ENCODE measurements at places on chromosomes 16 and 17.

DNA sequence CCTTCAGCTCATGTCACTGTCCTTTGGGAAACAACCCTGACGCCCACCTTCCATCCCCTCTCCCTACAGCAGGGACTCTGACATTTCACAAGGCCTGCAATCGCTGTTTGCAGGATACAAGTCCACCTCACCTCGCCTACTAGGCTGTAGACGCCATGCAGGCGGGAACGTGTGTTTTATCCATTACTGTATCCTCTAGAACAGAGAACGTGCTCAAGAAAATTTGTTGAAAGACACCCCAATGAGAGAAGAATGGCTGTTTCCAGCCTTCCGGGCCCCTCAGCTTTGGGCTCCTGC is 1.5 kb upstream of the TTYH2 start:
- no peak for DNase-seq

GRCh38 chr17:82085031-82085861 is 12.8 kb downstream of the FASN start:
- no peak for DNase-seq

- no peak for DNase-seq
These were observed 259.0 kb downstream of the XYLT1 start for GRCh38 chr16:17211797-17212196.

DNA sequence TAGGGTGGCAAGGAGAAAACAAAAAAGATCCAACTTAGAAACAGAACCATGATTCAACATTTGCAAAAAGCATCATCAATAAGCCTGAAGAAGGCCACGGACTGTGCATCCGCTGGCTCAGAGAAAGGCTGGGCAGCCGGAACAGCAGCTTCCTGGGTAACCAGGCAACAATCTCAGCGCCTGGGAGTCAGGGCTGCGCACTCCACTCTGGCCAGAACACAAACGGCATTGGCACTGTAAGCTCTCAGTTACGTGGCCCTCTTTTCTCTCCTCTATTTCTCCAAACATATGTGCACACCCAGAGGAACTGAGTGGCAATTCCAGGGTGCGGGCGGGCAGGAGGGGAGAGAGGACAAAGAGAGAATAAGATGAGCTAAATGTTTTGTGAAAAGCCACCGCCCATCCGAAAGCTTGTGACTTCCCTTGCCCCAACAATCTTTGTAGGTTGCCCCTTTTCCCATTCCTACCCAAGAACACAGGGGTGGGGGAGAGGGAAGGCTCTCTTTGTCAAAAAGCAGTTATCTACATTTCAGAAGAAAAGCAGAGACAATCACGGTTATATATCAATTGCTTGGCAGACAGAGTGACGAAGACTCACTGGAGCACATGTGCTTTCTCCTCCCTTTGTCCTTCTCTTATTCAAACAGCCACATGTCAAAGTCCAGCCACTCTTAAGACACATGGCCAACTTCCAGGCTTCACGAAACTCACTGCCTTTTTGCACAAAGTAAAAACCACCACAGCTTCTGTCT is 6.6 kb upstream of the GHDC start:
- DNase-seq = no peak

- DNase-seq = no peak
These were observed 33.1 kb downstream of the MEAK7 start for GRCh38 chr16:84471316-84471715.

GRCh38 chr16:7351610-7352510 is 19.2 kb downstream of the RBFOX1 start:
- DNase-seq = no peak

- no peak for DNase-seq
These were observed 6.2 kb upstream of the KANSL1 start for GRCh38 chr17:46199379-46199778.

- no peak for DNase-seq
These were observed 1427.3 kb downstream of the CDH8 start for GRCh38 chr16:60608971-60609370.

GRCh38 chr17:81401723-81402529 is 6.7 kb downstream of the BAHCC1 start:
- DNase-seq = no peak

- DNase-seq = no peak
These were observed 51.8 kb downstream of the VAC14 start for GRCh38 chr16:70749006-70749678.

DNA sequence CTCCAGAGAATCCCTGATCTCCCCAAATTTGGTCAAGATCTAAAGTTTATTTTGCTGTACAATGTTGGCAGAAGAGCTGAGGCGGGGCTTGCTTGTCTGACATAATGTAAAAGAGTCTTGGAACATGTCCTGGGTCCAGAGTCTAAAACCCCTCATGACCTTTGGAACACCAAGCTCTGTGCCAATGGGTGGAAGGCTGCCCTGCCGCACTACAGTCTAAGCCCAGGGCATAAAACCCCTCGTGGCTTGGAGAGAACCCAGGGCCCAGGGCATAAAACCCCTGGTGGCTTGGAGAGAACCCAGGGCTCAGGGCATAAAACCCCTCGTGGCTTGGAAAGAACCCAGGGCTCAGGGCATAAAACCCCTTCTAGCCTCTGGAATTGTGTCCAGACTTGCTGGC is 36.7 kb downstream of the CCDC57 start:
- no peak for DNase-seq

DNA sequence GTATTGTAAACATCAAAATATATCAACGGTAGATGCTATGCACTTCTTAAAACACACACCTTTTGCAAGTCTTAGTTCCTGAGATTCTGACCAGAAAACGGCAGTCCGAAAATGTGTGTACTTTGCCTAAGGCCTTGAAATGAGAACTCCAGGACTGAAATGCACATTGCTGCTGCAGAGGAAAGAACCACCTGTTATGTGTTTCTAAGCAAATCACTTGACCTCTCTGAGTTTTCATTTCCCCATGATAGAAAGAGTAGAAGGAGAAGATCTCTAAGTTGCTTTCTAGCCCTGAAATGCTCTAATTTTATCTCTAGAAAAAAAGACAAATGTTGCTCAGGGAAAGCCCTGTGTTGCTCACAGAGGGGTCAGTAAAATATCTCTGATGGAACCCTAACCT is 9.9 kb downstream of the CCDC182 start:
- no peak for DNase-seq

DNA sequence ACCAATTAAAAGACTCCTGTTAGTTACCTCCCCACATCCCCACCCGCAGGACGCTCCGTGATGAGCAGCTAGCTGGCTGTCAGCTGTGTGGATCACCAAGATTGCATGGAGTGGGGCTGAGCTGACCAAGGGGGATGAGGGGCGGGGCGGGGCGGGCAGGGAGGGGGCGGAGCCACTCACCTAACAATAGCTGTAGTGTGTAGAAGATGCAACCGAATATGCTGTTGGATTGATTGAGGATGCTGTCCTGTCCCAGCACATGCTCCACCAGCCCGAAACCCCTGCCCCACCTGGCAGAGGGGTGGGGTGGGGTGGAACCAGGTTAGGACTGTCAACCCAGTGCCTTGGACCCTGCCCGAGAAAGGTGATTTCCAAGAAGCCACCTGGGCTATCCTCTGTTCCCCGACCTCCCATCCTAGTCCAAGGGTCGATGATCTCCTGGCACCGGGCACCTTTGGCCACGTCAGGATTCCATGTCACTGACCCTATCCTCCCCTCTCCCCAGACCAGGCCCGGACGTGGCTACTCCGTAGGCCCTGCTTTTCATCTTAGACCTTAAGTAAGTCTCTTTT is 1.4 kb downstream of the VKORC1 start:
- DNase-seq = no peak

- no peak for DNase-seq
These were observed 132.4 kb downstream of the ABCA8 start for GRCh38 chr17:68822719-68823289.

DNA sequence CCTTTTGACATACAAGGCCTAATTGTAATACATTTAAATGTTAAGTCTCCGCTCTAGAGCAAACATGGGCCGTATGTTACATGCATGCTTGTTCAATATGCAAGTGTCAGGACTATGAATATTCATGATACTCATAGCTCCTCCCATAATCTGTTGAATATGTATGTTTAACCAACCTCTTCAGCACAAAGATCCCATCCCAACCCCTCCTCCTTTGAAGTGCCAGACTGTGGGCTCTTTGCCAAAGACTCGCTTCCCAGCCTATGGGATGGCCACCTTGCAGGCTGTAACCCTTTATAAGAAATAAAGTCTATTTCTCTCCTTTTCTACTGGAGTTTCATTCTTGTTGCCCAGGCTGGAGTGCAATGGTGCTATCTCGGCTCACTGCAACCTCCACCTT is 156.2 kb downstream of the ABCC12 start:
- DNase-seq = no peak

DNA sequence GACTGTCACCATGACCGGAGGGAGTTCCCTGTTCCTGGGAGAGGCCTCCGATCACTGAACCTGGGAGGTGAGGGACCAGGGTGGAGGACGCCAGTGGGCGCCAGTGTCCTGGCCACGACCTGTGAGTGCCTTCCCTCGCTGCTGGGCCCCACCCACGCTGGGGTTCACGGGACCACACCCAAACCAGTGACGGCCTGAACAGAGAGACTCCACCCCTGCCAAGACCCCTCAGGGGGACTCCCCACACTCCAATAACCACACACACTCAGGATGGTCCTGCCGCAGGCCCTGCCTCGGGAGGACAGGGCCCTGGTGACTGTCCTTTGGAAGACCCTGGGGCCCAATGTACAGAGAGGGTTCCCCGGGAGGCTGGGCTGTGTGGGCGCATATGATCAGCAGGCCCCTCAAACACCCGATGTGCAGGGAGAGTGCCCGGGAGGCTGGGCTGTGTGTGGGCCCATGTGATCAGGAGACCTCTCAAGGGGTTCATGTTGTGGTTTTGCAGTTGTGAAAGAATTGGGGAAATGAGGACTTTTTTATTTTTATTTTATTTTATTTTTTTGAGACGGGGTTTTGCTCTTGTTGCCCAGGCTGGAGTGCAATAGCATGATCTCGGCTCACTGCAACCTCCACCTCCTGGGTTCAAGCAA is 26.6 kb downstream of the TPSD1 start:
- DNase-seq = no peak

- no peak for DNase-seq
These were observed 132.3 kb downstream of the TRIM37 start for GRCh38 chr17:58974354-58974753.

GRCh38 chr17:82390015-82390859 is 18.7 kb downstream of the UTS2R start:
- DNase-seq = no peak

GRCh38 chr16:80366023-80366422 is 174.8 kb upstream of the DYNLRB2 start:
- DNase-seq = no peak

DNA sequence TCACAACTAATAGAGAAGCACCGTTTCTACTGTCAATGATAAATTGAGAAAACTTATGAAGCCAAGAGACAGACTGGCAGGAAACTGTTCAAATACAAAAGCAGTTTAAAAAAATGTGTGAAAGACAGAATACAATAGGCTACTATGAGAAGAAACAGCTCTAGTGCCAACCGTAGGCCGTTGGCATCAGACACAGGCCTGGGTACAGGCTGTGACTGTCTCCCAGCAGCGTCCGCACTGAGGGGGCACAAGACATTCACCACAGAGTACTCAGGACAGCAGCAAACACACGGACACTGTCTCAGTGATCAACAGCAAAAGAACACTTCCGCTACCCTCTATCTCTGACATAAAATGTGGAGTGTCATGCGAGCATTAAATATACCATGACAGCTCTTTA is 7.8 kb upstream of the C1QBP start:
- no peak for DNase-seq

DNA sequence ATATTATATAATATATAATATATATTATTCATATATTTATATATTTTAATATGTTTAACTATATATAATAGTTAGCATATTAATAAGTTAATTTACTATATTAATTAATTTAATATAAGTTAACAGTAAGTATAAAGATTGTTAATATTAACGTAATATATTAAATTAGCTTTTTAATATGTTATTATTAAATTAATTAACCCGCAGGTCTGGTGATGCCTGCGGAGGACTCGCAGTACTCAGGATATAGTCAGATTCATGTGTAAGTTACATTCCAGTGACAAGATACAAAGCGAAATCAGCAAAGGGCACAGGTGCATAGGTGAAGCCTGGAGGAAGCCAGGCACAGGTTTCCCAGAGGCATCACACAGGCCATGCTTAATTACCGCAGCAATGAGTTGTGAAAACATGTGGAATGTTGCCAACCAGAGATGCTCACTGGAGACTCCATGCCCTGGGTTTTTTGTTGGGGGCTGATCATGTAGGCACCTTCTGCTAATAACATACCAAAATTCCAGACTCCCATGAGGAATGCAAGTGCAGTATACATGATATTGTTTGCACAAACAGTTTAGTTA is 130.4 kb upstream of the MPHOSPH6 start:
- no peak for DNase-seq

DNA sequence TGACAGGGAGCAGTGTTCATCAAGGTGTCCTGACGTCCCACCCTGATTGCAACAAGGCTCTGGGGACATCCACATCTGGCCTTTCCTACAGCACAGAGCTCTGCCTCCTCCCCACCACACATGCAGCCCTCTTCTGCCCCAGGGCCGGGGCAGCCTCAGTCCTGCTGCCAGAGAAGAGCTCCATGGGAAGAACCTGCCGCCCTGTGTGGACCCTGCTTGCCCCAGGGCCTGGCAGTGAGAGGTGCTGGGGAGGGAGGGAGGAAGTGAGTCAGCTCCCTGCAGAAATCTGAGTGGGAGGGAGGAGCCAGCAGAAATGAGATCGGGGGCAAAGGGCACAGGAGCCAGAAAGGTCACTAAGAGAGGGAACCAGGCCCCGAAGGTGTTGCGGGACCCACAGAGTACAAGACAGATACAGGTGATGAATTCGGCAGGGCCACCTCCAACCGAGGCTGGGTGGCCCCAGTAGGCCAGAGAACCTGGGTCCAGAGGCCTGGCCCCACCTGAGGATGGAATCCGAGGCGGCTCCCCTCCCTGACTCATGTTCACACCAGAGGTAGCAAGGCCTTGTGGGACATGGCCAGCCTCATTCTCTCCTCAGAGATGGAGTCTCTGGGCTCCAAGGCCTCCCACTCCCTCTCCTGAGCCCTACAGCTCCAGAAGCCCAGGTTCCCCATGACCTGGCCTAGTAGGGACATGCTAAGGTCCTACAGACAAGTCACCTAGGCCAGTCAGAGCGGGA is 24.8 kb downstream of the MYO18A start:
- peak; percentile 82 for DNase-seq

DNA sequence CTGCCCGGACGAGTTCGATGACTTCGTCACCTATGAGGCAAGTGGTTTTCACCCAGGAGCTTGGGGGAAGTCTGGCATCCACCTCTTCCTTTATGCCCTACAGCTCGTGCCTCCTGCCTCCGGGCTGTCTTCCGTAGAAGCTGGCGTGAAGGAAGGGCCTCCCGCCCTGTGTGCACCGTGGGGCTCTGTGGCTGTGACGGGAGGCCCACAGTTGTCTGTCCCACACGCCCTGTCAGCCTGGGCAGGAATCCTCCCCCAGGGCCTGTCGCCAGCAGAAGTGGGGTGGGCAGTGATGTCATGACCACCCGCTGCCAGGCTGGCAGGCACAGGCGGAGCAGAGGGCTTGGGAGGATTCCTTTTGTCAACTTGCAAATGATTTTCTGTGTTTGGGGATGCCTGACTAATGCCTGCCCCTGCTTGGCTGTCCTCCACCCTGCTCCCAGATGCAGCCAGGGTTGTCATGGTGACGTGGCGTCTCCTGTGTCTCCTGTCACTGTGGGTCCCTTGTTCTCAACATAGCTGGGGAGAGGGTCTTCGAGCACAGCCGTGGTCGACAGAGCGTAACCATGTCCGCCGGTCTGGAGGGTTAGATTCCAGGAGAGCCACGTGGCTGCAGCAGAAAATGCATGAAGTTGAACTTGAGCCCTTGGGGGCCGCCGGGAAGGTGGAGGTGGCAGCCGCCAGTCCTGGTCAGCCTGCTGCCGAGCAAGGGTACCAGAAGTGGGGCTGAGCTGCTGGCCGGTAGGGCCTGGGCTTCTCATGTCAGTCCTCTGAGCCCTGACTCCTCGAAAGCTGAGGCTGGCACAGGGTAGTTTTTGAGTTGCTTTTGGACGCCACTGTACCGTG is 46.1 kb downstream of the RAB11FIP3 start:
- no peak for DNase-seq
